ENCODE measurements at places on chromosomes 3 and 15.

- no peak for DNase-seq
Measured at GRCh38 chr3:73653877-73654276, 29.1 kb upstream of the PDZRN3 start.

DNA sequence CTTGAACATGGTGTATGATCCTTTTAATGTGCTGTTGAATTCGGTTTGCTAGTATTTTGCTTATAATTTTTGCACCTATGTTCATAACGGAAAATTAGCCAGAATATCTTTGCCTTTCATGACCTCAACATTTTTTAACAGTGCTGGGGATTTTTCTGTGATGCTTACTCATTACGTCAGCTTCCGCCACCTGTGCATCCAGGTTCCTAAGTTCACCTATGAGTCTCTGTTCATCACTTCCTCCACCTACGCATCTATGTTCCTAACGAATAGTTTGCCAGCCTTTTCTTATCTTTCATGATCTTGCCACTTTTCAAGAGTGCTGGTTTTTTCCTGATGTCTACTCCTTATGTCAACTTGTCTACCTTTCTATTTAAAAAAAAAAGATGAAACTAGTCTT lies 16.5 kb downstream of the AADACL2 start:
- no peak for DNase-seq

DNA sequence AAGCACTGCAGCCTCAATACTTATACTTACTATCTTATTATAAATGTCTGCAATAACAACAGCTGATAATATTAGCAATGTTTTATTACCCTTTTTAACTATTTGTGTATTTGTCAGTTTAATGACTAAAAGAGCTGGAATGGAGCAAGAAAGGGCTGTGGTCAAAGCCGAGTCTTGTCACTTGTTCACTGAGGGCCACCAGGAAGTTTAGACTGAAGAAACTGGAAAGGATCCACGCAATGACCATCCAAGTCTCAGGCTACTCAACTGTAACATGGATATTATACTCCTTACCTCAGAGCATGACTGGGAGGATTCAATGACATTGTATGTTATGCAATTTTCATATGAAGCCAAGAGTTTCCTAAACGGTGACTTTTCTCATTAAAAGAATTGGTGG lies 90.4 kb downstream of the TJP1 start:
- no peak for DNase-seq

- DNase-seq, result no peak
Measured at GRCh38 chr3:193836918-193837317, 243.9 kb downstream of the OPA1 start.

DNA sequence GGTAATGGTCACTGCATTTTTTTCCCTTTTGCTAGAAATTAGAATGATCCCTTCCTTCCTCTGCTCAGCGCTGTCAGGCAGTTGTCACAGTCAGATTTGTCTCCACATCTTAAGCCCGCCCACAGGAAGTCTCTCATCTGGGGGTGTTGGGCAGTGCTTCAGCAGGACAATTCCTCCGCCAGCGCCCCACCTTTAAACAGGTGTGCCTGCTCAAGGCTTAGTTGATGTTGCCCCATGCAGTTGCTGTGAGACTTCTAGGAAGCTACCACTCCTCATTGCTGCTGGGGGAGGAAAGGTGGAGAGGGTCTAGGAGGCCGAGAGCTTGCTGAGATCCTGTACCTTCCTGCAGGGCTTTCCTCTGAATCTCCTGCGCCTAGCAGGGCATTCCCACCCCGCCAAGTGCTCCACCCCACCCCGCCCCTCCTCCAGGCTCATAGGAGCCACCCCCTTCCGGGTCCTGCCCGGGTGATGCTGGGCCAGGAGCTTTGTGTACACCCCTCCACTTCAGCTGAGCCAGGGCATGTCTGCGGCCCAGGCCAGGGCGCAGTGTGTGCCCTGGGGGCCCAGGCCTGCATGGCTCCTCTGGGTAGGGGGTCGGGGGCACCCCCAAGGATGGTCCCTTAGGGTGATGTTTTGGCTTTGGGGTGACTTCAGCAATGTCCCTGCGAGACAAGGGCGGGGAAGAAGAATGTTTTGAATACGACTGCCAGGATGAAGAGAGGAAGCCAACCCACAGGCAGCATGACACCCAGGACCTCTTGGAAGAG lies 68.7 kb downstream of the TRAK1 start:
- no peak for DNase-seq

DNA sequence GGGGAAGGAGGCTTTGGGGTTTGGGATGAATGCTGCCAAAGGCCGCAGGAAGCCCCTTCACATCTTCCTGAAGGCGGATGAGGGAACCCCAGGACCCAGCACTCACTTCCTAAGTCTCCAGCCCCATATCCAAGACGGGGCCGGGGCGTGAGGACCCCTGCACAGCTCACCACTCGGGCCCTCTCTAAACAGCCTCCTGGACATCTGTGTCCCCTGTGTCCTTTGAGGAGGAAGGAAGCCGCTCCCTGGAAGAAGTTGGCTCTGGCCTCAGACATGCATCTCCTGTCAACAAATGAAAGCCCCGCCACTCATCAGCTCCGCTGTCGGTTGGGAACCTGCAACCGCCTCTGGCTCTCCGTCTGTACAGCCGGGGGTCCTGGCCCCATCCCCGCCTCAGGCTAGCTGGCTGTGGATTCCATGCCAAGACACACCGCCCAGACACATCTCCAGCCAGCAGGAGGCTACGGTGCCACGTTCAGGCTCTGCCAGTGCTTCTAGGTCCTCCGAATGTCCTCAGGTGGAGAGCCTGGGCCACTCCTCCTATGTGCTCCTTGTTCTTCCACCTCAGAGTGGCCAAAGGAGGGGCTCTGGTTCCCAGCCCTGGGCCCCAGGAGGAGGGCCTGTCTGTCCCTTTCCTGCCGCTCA lies 140.0 kb upstream of the MEF2A start:
- no peak for DNase-seq

GRCh38 chr3:127691489-127691888 lies 18.7 kb downstream of the ABTB1 start:
- DNase-seq, result no peak

DNA sequence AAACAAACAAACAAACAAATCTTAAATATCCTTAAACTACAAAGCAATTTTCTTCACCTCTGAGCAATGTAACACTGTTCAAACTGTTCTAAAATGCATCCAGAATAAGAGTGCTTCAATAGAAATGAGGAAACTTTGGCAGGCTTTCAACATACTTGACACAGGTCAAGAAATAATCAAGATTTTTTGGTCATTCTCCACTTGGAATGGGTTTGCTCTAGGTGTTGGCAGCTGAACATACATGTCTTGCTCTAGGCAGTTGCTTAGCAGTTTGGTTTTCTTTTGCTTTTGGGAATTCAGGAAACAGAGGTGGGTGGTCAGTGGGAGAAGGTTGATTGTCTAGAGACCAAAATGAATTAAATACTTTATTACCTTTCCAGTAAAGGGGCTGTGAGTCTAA lies 1.4 kb upstream of the LRRC3B start:
- no peak for DNase-seq

DNA sequence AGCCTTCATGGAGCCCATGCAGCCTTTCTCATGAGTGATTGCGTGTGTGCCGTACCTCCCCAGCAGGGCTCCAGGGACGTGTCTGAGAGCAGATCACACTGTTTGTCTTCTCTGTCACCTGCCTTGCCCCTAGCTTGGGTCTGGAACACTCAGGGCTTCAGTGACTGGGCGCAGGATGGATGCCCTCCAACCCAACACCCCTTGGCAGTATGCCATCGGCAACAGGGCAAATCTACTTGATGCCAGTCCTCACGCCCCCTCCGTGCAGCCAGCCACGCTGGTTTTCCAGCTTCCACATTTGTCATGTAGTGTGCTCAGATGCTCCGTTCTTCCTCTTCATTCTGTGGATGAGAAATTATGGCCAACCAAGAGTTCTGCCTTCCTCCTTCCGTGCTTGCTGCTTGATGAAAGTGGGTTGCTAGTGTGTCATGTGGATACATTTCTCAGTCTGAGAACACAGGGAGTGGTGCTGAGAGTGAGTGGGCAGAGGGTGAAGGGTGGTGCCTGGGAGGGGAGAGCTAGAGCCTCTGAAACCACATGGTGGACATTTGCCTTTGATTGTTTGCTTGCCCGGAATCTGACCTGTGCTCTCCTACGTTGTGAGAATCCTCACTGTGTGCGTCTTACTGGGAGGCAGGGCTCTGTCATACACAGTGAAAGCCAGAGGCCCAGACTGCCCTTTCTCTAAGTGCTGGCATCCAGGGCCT lies 97.2 kb downstream of the FAM43A start:
- DNase-seq, result no peak

GRCh38 chr3:189249987-189250386 lies 78.2 kb downstream of the TPRG1 start:
- DNase-seq, result no peak

- no peak for DNase-seq
Measured at GRCh38 chr15:99734575-99734974, 1.3 kb upstream of the LYSMD4 start.

DNA sequence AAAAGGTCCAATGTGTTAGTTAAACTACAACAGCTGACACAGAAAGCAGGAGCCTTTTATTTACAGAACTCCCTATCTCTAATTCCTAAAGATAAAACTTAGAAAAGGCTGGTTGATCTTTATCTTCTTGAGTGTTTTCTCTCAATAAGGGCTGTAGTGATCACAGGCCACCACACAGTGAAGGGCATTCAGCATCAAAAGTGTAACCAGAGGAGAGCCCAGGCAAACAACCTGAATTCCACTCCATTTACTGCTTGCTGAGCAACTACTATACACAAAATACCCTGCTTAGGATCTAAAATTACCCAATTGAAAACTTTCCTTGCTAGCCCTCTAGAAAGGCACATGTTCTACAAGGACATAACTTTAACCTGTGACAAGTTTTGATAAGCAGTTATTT lies 122.7 kb downstream of the MEIS2 start:
- DNase-seq, result no peak

DNA sequence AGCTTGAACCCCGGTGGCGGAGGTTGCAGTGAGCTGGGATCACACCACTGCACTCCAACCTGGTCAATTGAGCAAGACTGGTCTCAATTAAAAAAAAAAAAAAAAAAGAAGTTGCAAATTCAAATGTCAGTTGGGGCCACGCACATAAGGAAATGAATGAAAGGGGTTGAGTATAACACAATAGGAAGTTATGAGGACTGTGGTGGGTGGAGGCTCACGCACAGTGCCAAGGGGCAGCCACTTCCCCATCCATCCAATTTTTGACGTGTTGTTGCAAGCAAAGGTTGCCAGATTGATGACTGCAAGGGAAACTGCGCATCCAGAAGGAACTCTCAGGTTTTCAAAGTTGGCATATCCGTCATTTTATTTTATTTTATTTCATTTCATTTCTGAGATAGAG lies 532.2 kb downstream of the NTRK3 start:
- DNase-seq, result no peak

DNA sequence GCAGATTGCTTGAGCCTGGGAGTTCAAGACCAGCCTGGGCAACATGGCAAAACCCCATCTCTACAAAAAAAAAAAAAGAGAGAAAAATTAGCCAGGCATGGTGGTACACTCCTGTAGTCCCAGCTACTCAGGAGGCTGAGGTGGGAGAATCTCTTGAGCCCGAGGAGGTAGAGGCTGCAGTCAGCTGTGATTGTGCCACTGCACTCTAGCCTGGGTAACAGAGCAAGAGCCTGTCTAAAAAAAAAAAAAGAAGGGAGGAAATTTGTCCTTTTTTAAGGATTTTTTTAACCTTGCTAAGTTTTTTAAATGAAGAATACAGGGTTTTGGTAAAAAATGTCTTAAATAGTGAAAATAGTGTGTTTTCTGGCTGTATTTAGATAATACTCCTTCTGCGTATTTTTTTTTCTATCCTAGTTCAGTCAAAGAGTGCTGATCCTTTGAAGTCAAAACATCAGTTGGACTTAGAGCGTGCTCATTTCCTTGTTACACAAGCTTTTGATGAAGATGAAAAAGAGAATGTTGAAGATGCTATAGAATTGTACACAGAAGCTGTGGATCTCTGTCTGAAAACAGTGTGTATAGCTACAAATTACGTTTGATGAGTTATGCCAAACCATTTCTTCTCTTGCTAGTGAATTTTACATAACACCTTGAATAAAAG lies 11.1 kb downstream of the CAPN7 start:
- no peak for DNase-seq

GRCh38 chr3:164155400-164155799 lies 922.9 kb downstream of the SI start:
- no peak for DNase-seq

GRCh38 chr15:78977591-78978347 lies 32.9 kb upstream of the CTSH start:
- DNase-seq, result no peak

DNA sequence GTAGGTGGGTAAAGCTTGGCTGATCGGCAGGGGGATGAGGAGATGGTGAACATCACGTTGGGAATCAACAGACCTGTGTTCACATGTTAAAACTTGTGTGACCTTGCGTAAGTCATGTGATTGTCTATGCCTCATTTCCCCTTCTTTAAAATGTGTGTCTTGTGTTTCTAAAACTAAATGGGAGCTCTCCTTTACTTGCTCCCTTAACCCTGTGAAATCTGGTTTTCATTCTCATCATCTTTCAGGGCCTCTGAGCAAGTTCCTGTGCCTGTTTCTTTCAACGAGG lies 29.7 kb upstream of the IREB2 start:
- no peak for DNase-seq

GRCh38 chr3:50164984-50165909 lies 10.1 kb downstream of the SEMA3F start:
- no peak for DNase-seq

GRCh38 chr3:134959516-134959915 lies 164.5 kb downstream of the EPHB1 start:
- no peak for DNase-seq

DNA sequence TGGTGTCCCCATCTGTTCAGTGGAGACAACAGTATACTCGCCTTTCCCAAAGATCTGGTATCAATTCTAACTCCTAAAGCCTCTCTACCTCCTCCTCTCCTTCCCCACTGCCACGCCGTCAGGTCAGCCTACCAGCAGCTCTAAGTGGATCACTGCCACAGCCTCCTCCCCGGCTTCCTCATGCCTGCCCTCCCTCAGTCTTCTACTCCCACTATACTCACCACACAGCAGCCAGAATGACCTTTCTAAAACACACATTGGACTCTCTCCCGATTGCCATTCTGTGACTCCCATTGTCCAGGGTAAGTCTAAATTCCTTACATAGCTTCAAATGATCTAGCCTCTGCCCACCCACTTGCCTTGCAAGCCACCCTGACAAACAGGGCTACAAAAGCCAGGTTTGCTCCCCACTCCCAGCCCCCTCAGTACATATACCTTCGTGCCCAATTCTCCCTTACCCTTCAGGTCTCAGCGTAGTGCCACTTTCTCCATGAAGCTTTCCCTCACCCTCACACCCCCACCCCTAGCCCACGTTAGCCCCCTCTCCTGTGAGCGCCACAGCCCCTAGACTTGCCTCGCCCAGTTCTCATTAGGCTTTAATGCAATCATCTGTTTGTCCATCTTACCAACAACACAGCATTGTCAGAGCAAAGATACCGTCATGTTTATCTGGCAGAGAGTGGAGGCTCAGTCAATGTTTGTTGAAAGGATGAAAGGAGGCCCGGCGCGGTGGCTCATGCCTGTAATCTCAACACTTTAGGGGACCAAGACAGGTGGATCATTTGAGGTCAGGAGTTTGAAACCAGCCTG lies 9.5 kb upstream of the SEMA7A start:
- DNase-seq, result no peak

GRCh38 chr3:16419640-16420241 lies 93.8 kb downstream of the RFTN1 start:
- DNase-seq, result no peak

All from T-helper 1 cell (primary cell).